ENCODE measurements at places on chromosomes 11 and 22.

- DNase-seq: no peak
Observed at GRCh38 chr22:34975721-34976120, 90.2 kb upstream of the ISX start.

GRCh38 chr11:73622926-73623593 lies 23.3 kb upstream of the PLEKHB1 start:
- no peak for DNase-seq

DNA sequence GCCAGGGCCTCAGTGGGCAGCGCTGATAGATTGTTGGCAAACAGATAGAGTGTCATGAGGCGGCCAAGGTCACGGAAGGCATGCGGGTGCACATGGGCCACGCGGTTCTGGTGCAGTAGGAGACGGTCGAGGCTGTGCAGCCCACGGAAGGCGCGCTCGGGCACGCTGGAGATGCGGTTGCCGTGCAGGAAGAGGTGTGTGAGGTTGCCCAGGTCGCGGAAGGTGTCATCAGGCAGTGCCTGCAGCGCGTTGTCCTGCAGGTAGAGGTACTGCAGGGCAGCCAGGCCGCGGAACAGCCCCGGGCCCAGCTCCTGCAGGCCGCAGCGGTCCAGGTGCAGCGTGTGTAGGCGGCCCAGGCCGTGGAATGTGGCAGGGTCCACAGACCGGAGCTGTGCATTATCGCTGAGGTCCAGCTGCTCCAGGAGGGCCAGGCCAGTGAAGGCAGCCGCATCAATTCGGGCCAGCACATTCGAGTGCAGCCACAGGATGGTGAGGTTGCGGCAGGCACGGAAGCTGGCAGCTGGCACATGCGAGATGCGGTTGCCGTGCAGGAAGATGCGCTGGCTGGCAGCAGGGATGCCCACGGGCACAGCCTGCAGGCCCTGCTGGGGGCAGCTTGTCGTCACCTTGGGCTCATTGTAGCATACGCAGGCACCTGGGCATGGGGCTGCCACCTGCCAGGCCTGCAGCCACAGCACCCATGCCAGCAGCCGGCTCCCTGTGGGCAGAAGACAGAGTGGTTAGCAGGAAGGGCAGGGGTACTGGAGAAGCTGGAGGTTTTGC lies 25.5 kb downstream of the RTN4R start:
- no peak for DNase-seq

DNA sequence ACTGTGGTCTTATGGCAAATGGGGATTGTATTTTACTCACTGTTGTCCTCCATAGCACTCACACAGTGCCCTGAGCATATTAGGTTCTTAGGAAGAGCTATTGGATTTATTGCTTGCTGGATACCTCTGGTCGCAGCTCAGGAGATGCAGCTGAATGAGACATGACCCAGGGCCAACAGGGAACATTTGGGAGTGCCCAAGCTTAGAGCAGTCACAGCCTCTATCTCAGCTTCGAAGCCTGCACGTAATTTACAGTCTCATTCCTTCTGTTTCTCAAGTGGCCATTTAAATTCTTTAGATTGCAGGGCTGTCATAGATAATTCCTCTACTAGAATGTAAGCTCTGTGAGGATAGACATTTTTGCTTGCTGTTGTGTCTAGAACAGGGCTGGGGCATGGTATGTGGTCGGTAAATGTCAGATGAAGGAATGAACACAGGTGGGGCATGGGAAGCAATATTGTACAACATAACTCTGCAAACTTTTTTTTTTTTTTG lies 192.8 kb downstream of the GRIK4 start:
- DNase-seq: no peak

DNA sequence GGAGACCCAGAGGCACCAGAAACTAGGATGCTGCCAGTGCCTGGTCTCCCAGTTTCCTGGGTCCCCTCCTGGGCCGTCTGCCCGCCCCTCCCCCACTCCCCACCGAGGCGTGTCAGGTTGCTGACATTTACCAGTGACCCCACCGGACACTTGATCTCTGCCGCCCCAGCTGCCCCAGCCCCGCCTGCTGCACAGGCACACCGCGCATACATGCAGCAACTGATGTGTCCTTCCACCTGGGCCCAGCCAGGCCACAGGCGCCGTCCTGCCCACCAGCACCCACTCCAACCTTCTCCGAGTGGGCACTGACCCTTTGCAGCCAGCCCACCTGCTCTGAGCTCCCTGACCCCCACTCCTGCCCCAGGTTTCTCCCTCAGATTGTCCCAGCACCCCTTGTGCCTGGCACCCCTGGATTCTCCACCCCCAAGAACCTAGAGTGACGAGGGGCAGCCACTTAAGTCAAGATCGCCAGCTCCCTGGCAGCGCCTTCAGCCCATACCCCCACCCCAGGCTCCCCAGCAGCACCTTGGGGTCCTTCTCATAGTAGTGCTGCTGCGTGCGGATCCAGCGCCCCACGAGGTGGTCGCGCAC lies 548 bp downstream of the PYGM start:
- no peak for DNase-seq

GRCh38 chr11:88695689-88696414 lies 358.3 kb upstream of the CTSC start:
- DNase-seq: no peak

DNA sequence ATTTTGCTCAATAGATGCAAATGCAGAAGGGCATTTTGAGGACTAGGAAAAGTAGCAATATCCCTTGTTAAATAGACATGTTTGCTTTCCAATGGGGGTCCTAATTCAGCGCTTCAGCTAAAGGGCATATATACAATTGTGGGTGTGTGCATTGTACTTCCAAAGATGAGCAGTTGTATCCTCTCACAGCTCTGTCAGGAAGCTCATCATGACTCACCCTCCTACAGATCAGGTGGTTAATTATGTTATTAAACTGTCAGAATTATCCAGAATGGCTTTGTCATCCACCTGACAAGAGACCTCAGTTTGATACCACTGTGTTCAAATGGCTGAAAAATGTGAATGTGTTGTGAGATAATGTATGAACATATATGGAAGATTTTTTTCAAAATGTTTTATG lies 252.2 kb upstream of the MTNR1B start:
- no peak for DNase-seq

- DNase-seq: no peak
Observed at GRCh38 chr22:20966883-20967696, at the start of gene AIFM3. Gene AIFM3, plus strand, starts transcription at chr22:20967255. Its CDS starts 690 bp downstream, at chr22:20967945.
